ENCODE measurements at places on chromosomes 5 and 9.

GRCh38 chr5:141875795-141876627 lies 2.2 kb downstream of the PCDH1 start:
- peak; percentile 33 for DNase-seq

- no peak for DNase-seq
Measured at GRCh38 chr9:23524607-23525155, 301.4 kb downstream of the ELAVL2 start.

GRCh38 chr9:14654932-14655331 lies 38.3 kb downstream of the ZDHHC21 start:
- no peak for DNase-seq

DNA sequence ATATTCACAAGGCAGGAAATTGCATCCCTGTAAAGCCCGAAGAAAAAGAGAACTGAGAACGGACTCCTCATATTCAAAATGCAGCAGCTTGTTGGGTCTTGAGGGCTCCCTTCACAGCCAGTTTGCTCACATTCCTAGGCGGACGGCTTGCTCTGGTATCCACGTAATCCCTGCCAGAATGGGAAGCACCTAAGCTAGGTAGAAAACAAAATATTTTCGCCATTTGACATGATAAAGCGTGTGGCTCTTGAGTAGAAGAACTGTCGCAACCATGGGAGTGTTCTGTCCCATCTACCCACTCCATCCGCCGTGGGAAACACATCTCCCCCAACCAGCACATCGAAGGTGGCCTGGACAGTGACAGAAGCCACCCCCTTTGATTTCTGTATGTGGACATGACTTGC lies 183.1 kb downstream of the GAS1 start:
- no peak for DNase-seq

DNA sequence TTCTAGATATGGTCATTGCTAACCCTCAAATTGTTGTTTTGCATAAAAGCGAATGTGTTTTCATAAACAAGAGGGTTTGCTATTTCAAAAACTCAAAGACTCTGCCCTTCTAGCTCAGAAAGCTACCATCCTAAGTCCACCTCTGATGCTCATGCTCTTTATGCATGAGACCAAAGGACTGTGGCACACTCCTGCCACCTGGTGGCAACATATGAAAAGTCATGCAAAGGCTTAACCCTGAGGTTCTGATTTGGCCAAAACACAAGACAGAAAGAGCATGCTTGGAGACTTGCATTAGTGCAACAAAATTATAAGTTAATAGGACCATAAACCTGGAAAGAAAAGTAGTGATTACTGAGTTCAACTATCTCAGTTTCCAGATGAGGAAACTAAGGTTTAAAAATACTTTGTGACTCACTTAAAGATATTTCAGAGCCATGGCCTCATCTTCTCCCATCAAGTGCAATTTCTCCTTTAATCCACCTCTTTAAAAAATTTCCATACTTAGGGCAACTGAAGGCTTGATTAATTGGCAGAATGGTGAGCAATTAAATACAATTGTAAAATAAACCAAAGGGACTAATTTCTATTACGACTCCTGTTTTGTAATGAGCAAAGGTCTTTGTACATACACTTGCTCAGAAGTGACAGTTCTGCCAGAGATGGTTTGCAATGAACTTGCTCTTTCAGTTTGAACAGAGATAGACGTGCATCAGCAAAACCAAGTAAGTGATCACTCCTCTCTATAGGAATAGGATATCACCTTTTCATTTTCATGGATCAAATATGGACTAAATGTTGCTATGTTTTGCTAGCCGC lies 110.7 kb upstream of the RAD23B start:
- peak; percentile 77 for DNase-seq

- DNase-seq: no peak
Measured at GRCh38 chr5:82639393-82640144, 361.4 kb upstream of the RPS23 start.
